ENCODE measurements at places on chromosomes 12 and 14.

DNA sequence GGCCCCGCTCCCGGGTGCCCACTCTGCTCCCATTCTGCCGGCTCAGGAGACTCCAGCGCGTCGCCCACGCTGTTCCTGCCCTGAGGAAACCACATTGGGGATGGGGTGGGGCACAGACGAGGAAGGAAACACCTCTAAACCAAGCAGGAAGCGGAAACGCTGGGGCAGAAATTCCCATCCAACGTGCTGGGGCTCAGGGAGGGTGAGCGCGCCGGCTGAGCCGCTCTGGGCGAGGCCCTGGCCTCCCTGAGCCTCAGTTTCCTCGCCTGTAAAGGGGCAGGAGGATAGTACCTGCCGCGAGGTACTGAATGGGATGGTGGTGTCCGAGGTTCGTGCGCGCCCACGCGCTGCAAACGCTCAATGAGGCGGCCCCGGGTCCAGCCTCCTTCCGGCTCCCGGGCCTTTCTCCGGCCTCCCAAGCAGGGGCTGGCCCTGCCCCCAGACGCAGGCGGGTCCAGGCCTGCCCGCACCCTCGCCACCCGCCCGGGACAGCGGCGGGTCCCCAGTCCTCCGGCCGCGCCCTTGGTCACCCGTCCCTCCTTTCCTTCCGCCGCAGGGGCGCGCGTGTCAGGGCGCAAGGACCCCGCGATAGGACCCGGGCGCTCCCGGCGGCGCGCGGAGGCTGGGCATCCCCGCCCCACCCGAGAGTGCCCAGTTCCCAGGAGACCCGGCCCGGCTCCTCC, 673 bp downstream of the BEGAIN start:
- DNase-seq, result peak; percentile 41

DNA sequence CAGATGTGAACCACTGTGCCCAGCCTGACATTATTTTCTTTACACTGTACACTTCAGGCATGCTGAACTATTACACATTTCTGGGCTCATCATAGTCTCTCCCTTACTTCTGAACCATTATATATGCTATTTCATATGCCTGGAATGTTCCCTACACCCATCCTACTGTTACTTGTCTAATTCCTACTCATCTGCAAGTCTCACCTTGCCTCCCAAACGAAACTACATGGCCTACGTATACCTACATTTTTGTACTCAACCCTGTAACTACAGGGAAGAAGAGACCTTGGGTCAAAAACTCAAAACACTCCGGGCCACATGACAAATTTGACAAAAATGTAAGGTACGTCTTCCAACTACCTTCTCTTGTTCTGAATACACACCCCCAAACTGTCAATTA, 9.5 kb upstream of the EEA1 start:
- DNase-seq, result no peak

- no peak for DNase-seq
Observed at GRCh38 chr14:67580336-67581171, 19.5 kb downstream of the PIGH start.

GRCh38 chr12:31119803-31120211, 46.1 kb downstream of the DDX11 start:
- no peak for DNase-seq

GRCh38 chr12:10612110-10612509, 1.3 kb downstream of the MAGOHB start:
- DNase-seq, result no peak

GRCh38 chr12:65171073-65171472, 1.7 kb downstream of the LEMD3 start:
- no peak for DNase-seq

DNA sequence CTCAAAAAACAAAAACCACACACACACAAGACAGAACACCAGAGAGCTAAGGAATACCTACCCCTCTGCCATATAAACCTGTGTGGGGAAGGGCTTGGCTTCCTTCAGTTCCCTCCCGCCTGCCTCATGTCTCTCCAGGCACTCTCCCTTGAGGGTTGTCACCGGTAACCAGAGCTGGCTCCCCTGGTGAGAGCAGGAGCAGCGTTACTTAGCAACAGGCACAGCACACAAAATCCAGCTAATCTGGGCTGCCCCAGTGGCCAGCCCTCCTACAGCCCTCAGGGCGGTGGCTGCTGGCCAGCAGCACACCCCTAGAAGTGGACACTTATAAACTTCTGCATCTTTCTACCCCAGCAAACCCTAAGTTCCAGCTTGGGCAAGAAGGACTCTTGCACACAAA, 21.6 kb upstream of the NR4A1 start:
- peak; percentile 87 for DNase-seq

Data from M059J (cell line).